Kidney epithelial cell (primary cell): ENCODE measurements at places on chromosomes 12 and 14.

- DNase-seq = no peak
These were observed 8.5 kb downstream of the RACGAP1 start for GRCh38 chr12:50016501-50017475.

DNA sequence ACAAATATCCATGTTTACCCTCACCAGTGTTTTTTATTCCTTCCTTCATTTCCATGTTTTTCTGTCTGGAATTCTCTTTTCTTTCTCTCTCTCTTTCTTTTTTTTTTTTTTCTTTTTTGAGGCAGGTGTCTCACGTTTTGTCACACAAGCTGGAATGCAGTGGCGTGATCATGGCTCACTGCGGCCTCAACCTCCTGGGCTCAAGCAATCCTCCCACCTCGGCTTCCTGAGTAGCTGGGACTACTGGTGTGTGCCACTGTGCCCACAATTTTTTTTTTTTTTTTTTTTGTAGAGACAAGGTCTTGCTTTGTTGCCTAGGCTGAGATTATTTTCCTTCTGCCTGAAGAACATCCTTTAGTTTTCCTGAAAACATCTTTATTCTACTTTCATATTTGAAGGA, 15.0 kb upstream of the AMIGO2 start:
- DNase-seq = peak; percentile 72

GRCh38 chr12:105272814-105273416, 36.9 kb upstream of the APPL2 start:
- DNase-seq = no peak

DNA sequence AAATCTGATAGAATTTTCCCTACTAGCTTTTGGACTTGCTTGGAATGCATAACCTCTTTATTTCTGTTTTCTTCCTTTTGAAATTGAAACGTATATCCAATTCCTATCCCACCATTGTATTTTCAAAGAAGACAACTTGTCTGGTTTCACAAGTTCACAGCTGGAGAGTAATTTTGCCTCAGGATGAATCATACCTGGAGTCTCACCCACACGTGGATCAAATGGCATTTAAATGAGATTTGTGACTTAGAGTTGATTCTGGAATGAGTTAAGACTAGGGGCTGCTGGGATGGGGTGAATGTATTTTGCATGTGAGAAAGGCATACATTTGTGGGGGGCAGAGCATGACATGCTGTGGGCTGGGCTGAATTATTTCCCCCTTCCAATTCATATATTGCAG, 516.5 kb upstream of the MGAT4C start:
- DNase-seq = peak; percentile 16

- DNase-seq = no peak
These were observed 106.4 kb downstream of the GPR135 start for GRCh38 chr14:59358784-59359183.

DNA sequence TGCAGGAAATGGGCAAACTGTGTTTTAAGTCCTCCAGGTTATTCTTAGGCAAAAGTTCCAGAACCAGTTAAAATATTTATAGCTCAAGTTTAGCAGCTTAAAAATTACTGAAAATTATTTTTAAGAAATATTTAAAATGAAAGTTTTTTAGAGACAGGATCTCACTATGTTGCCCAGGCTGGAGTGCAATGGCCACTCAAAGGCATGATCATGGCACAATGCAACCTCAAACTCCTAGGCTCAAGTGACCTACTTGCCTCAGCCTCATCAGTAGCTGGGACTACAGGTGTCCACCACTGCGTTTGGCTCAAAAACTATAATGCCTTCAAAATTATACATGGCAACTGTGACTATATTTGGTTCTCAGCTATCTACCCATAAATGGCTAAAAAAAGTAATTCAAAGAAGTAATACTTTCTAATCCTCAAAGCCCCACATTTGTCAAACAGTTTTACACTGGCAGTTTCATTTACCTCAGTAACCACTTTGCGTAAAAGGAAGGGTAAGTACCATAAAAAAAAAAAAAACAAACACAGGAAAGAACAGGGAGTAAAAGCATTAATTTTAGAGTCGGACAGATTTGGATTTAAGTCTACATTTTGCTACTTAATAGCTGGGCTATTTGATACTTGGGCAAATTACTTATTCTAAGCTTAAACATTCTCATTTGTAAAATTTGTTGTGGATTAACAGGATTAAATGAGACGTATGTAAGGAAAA, 9.2 kb downstream of the KLHL28 start:
- DNase-seq = no peak

DNA sequence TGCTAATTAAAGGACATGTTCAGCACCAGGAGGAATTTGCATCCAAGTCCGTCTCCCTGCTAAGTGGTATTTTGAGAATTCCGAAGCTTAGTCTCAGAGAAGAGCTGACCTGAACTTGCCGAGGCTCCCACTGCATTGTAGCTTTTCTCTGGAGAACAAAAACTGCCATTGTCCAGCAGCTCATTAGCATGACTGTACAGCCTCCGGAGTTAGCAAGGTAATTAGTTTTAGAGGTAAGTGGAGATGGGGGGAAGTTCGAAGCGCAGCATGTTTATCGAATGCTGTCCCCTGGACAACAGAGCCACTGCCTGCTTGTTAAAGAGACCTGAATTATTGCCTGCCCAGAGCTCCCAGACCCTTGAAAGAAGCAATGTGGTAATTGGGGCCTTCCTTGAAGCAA, 160.3 kb upstream of the PELI2 start:
- DNase-seq = no peak

GRCh38 chr14:86541972-86542371, 1012.0 kb downstream of the FLRT2 start:
- DNase-seq = no peak
